ENCODE measurements at places on chromosomes 6 and 20.

DNA sequence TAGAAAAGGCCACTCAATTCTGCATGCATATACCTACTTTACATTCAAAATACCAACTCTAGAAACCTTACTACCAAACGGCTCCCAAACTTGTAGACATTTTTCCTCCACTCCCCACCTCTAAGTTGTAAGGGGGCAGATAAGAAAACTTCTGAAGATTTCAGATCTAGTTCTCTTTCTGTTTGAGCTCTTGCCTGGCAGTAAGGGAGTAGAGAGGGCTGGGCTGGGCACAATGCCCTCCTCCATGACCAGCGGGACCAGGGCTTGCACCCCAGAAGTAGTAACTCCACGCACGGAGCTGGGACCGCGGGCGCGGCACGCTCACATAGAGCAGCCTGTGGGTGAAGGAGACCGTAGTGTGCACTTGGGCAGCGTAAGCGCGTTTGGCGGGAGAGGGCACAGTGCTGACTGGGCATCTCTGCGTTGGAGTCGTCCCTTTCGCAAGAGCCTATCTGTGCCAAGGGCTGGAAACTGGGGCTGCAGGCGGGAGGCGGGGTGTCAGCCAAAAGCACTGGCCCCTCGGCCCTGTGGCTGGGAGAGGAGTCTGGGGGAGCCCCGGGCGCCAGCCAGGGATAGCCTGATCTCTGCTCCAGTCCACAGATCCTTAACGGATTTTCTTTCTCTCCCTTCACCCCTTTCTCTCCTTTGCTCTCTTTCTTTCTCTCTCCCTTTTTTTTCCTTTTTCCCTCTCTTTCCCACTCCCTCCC, 32.4 kb downstream of the PHACTR1 start:
- DNase-seq: no peak

DNA sequence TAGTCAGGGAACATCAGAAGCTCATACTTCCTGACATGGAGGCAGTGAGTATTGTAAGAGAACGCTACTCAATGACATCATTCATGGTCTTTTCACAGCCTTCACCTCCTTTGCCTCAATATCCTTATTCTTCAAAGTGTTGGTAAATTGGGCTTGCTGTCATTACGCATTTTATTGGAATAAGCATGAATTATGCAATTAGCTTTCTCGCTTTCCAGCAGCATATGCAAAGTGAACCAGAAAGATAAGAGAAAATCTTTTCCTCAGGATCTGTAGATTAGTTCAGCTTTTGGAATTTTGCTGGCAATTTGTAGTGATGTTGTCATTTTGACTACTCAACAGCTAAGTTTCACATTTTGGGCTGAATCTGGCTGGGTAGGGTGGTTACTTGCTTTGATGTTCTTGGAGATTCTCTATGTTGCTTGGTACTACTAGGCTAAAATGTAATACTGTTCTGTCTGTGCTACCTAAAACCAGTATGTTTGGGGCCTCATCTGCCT, 1012.1 kb downstream of the KIF16B start:
- DNase-seq: no peak

DNA sequence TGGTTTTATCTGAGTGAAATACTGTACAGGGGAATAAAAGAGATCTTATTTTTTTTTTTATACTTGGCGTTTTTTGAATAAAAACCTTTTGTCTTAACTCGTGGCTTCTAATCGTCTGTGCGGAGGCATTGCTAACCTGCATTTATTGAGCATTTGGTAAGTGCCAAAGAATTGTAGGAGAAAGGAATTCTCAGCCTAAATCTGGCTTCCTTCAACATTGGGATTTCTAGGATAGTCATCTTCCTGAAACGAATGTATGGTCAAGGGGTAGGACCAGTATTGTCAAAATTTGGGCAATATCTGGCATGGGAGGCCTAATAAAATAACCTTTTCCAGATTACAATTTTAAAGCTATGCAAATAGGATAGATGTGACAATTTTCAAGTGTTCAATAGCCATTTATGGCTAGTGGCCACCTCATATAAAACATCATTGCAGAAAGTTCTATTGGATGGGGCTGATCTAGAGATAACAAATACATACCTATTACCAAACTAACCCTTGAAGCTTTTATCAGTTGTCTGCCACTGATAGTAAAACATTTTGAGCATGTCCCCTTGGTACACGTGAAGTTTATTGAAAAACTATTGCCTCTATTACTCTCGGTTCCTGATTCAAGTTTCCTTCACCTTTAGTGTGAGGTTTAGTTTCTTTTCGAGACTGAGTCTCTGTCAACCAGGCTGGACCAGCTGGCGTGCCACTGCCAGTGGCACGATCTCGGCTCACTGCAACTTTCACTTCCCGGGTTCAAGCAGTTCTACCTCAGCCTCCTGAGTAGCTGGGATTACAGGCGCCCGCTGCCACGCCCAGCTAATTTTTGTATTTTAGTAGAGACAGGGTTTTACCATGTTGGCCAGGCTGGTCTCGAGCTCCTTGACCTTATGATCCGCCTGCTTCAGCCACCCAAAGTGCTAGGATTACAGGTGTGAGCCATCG, 5.6 kb downstream of the PIM1 start:
- no peak for DNase-seq

GRCh38 chr20:38201356-38201755, 36.3 kb upstream of the TGM2 start:
- DNase-seq: no peak

GRCh38 chr6:44851176-44851575, 463.7 kb downstream of the CDC5L start:
- DNase-seq: no peak

DNA sequence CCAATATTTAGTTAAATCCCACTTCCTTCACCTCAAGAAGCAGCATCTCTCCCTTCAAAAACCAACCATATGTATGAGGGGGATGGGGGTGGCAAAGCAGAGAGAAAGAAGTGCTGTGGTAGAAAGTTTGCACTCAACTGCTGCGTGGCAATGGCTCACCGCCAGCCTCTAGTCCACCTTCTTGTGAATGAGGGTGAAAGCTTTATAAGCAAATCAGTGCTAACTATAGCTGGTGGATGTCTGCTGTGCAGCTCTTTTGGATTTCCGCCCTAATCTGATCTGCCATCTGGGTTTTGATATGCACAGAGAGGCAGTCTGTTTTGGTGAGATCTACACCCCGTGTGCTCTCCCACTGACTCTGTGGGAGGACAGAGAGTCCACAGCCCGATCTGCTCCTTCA, 281.2 kb upstream of the SUPT3H start:
- no peak for DNase-seq

DNA sequence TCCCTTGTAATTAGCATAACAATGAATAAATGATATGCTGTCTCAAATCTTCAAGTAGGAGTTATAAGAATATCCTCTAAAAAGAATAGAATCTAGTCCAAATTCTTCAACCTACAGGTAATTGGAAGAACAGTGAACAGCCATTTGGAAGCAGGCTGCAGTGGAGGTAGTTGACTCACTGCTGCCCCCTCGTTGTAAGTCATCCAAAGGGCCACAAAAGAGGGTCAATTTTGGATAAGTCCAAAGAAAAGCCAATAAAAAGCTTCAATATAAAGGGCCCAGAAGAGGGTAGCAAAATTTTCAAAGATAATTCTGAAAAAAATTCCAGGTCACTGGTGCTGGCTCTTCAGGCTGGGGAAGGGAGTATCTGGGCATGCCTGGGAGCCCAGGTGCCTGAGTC, 60.8 kb upstream of the SSTR4 start:
- DNase-seq: no peak

DNA sequence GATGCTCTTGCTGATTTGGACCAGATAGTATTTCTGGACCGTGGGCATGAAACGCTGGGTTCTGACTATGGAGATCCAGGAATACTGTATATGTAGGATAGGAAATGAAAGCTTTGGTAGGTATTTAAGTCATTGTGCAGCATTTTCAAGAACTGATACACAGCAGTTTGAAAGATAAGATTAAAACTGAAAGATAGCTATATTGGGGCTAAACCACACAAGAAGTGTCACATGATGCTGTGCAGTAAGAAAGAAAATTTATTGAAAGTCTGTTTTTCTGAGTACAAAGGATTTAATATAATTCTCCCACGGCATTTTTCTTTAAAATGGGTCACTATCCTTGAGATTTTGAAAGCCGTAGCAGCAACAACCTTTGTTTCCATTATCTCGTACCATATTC, 305 bp downstream of the IL17A start:
- DNase-seq: no peak
